Activated CD4-positive, alpha-beta T cell treated with anti-CD3 and anti-CD28 coated beads, Interleukin-2, amount 10 ng/mL, durations not matched to agents 24 days and 14 days (primary cell): ENCODE measurements at places on chromosomes 3 and 15. TPM values are rescaled to one million over a fixed set of nuclear protein-coding genes. Genes with fewer than 3 reads are reported as not detected.

DNA sequence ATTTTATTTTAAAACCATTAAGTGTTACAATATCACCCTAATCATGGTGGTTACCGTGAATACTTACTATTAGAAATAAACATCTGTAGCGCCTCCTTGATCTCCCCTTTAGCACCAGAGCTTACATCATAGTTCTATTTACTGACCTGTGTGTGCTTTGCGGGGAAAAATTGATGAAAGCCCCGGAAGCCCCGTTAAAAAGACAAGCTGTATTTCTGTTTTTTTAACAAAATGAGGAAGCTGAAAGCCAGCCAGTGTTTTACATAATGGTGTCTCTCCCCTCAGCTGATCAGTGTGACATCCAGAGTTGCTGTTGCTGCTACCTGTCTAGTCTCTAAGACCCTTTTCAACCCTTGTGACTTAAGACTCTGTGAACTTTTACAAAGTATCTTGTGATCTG lies 100.8 kb downstream of the OPA1 start:
- no peak for DNase-seq

GRCh38 chr3:10781981-10782380 lies 34.0 kb upstream of the SLC6A11 start:
- DNase-seq = no peak

DNA sequence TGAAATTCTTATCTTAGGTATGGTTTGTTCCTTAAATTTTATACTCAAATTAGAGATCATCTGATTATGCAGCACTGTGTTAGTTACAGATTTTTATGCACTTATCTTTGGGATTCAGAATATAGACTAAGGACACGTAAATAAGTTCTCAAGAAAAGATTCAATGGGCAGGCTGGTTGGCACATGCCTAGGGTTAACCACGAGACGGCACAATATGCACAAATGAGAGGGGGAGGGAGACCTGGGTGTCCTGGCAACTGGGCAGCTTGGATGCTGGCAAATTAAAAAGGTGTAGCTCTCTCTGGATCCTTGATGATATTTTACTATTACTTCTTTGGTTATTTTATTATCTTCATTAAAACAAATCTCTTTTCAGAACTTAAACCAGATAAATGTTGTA lies 672 bp downstream of the AADAC start:
- no peak for DNase-seq

- no peak for DNase-seq
Measured at GRCh38 chr3:115713284-115713683, 90.0 kb downstream of the GAP43 start.

C3orf22 gene
- not detected in 2 replicates for total RNA-seq

DNA sequence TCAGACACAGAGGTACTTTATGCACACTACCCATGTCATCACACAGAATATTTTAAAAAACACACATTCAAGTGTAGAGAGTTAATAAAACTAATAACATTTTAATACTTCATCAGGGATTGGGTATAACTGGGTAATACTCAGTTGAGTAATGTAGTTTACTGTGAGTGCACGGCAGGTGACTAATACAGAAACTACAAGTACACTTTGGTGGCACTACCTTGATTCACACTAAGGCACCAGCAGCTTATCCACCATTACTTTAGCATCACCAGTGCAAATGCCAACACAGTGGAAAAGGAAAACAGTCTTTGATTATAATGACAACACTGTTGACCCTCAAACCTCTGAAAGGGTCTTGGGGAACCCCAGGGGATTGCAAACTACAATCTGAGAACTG lies 33.6 kb downstream of the ZNF280D start:
- DNase-seq = no peak

- DNase-seq = no peak
Measured at GRCh38 chr15:74868059-74868458, 5.1 kb downstream of the SCAMP2 start.

DNA sequence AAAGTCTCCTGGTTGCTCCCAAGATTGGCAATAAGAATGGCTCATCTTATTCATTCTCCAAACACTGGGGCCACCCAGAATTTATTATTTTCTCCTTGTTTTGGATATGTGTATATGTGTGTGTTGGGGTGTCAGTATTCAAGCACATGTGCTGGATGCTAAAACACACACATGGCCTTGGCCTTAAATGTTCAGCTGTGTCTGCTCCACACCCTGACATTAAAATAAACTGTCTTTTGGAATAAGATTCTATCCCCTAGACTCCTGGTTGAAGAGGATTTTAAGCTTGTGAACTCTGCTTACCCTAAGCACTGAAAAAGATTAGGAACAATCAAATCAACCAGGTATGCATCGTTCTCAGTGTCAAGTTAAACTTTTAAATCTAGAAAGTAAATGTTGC lies 382.9 kb upstream of the MCTP2 start:
- peak; percentile 32 for DNase-seq

TMEM158 gene
- total RNA-seq = 0.44 and 0.66 TPM in 2 replicates

GRCh38 chr3:7421065-7421464 lies 560.1 kb downstream of the GRM7 start:
- DNase-seq = no peak

- DNase-seq = no peak
Measured at GRCh38 chr15:88028024-88028423, 228.5 kb downstream of the NTRK3 start.

GRCh38 chr3:129996073-129996472 lies 21.6 kb downstream of the TRH start:
- DNase-seq = no peak

CTXN2 gene
- total RNA-seq = 0.07 TPM in 1 of 2 replicates, not detected in the other

SLC25A26 gene
- 17.7 and 22.1 TPM in 2 replicates for total RNA-seq

DNA sequence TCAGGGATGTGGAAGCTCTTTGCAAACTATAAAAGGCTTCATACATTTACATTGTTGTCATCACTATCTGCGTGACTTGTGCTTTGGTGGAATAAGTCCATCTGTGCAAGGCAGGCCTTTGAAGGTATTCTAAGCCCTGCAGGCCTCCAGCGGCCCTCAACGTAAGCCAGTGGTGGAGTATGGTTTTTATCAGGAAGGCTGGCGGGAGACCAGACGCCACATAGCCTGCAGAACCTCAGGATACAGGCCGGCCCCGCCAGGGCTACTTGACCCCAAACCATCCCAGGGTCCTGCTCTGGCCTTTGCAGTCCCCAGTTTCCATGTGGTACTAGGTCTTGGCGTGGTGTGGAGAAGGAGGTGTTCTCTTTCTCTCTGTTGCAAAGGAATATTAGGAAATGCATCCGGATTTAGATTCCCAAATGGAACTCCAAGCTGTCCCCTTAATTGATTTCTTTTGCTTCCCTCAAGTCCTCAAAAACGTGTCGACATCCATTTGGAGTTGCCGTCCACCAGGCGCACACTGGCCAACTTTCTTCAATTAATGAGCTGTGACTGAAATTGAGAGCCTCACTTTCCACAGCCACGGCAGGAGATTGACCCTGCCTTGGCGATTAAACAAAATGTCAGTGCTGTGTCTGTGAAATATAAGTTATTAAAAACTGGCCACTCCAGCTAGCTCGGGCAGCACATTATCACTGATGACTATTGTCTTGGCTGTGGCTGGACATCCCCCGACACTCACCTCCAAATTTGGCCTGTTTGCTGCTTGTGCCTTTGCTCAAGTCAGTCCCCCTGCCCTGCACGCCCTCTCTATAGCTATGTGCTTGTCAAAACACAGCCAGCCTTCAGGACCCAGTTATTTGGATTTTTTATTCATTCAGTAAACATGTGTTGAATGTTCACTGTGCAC lies 239.8 kb upstream of the TLE3 start:
- DNase-seq = no peak

DNA sequence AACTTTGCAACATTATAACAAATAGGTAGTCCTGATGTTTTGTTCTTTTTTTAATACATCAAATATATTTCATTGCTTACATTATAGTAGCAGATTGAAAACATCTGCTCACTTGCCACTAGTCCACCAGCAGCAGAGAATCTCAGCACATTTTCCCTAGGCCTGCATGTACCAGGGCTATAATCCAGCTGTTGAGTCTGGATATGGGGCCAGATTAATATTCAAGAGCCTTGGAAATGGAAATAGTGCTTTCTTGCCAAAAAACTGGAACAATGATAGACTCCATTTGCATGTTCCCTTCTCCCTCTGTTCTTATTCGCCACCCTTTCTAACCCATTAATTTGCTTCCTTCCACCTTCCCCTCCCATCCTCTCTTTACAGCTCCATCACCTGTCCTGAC lies 288.0 kb downstream of the EPHA3 start:
- DNase-seq = no peak

DNA sequence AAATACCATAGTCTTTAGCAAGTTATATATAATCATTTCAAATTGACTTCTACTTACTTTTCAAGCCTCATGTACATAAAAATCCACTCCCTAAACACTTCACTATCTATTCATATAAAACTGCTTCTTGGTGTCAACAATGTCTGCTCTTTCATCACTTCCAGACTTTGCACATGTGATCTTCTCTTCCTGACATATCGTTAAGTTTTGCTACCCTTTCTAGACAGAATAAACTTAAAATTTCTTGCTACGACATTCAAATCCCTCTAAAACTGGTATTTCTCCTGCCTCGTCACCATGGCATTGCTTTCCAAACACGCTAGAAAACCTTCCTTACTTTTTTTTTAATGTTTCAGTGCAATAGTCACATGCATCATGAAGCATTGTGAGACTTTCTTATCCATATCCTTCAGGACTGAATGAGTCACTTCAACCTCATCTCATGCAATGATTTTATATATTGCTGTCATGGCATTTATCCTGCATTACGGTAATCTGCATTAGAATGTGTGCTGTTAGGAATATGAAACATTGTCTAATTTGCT lies 122.8 kb downstream of the GMNC start:
- no peak for DNase-seq

ILDR1 gene
- total RNA-seq = 0.16 and 0.17 TPM in 2 replicates

GRCh38 chr3:83496462-83496861 lies 1462.3 kb upstream of the CADM2 start:
- DNase-seq = no peak

BTLA gene
- 33.7 and 36.0 TPM in 2 replicates for total RNA-seq

GRCh38 chr3:21508246-21508645 lies 242.8 kb downstream of the ZNF385D start:
- no peak for DNase-seq

SLC25A36 gene
- total RNA-seq = 56.3 and 58.9 TPM in 2 replicates

DNA sequence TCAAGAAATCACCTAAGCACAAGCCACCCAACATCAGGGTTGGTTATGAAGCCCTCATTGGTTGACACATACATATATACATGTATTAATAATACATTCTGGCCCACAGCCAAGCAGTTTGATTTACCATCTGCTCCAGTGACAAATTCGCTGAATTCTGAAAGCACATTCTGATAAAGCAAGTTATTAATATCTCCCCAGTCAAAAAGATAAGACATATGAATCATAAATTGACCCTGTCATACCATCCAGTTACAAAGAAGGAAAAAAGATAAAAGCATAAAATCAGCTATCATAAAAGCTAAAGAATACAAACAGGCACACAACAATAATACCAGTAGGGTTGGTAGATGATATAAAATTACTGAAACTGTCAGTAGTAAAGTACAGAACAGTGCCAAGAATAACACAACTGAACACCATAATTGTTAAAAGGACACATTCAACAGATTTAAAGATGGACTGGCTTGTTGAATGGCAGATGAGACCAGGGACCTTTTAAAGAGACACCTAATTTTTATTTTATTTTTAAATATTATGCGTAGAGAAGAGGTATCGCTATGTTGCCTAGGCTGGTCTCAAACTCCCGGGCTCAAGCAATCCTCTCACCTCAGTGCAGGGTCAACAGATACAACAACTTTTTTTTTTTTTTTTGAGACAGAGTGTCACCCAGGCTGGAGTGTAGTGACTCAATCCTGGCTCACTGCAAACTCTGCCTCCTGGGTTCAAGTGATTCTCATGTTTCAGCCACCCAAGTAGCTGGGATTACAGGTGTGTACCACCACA lies 7.7 kb downstream of the SNX4 start:
- DNase-seq = no peak

DALRD3 gene
- 31.5 and 36.6 TPM in 2 replicates for total RNA-seq

DNA sequence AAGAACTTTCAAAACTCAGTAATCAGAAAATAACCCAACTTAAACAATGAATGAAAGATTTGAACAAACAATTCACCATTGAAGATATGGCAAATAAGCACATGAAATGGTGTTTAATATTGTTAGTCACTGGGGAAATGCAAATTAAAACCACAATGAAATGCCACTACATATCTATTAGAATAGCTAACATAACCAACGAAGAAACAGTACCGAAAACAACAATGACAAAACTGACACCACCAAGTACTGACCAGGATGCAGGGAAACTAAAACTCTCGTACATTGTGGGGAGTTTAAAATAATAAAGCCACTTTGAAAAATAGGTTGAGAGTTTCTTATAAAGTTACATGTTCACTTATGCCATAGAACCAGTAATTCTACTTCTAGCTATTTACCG lies 69.1 kb downstream of the KBTBD8 start:
- no peak for DNase-seq

- DNase-seq = no peak
Measured at GRCh38 chr15:84831613-84832012, 14.5 kb downstream of the ALPK3 start.
